ENCODE measurements at places on chromosomes 11 and 22. TPM values are rescaled to one million over a fixed set of nuclear protein-coding genes. Genes with fewer than 3 reads are reported as not detected.

DNA sequence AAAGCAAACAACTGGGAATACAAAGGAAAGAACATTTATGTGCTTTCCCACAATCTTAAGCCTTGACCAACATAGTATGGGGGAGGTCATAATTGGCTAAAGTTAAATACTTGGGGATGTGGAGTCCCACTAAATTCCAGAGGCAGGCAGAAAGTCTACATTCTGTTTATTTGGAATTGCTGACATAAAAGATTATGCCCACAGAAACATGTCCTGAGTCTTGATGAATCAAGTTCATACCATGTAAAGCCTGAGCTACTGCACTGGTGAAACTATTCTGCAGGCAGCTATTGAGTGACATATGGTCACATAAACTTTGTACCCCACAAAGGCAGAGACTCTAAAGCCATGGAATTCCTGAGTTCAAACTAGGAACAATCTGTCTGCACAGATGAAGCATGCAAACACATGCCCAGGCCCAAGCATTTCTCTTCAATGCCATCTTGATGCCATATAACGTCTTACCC lies 69.9 kb upstream of the CHRM4 start:
- no peak for DNase-seq

DNA sequence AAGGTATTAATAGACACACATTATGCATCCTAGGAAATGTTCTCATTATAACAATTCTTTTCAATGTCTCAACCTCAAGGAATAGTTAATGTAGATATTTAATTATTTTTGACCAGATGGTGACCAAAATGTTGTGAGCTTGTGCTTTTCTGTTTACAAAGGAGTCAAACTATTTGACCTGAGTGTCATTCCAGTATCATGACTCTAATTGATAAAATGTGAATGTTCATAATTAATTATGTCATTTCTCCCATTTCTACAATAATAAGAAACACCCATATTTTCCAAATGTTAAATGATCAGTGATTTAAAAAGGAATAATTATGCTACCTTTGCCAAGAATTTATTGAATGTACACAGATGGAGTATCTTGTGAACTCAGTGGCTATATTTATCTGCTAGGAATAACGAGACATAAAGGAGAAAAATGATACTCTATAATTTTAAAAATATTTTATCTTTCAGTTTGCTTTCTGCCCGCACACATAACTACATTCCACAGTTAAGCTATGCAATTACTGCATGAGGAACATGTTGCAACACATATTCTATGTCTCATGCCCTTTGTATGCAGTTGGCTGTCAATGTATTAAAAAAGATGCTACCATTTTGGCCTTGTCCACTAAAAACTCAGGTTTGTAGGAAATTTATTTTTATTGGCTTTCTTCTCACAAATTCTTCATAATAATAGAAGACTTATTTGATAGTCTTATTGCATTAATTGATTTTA lies 376.7 kb upstream of the CCDC179 start:
- no peak for DNase-seq

DNA sequence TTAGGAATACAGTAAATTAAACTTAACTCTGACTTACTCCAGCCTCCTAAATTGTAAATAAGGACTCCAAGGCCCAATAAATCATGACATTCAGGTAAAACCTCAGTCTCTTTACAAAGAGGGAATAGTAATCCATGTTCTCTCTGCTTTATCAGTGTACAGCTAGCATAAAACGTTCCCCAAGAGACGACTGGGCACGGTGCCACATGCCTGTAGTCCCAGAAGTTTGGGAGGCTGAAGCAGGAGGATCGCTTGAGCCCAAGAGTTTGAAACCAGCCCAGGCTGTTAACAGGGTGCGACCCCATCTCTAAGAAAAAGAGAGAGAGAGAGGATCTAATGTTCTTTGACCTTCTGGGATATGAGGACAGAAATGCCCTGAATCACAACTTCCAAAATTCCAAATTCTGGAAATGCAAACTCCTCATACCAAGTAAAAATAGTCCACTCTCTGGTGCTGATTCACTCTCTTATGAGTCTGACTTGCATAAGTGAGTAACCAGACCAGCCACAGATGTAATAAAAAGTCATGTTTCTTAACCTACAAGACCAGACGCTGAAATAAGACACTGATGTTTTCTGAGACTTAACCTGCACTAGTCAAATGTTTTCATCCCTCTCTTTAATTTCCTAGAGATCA lies 25.5 kb downstream of the NNMT start:
- peak; percentile 80 for DNase-seq

DNA sequence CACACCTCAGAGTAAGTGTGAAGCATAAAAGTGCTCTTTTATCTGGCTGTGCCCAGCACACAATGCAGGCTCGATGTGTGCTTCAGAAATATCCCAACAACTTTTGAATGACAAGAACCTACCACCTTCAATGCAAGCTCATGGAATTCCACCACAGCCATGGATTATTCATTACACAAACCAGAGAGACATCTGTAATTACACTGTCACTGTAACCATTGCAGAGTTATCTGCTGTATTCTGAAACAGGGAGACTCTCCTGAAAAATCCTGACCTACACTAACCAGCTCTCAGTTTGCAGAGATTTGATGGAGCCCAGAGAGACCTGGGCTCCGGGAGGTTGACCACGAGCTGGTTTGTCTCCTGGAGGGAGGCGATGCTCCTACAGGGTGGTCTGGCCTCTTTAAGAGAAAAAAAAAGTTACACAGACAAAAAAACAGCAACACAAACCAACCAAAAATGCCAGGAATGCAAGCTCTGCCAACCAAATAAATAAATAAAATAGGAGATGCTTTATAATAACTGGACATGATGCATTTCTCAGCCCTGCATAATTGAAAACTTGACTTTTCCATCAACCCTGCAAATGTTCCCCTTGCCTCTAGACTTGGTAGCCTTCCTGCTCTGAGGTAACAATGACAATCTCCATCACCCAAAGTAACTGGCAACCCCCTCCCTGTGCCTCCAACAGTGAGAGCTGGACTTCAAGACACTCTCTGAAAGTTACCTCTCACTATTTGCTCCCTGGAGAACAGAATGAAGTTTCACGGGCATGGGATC lies 69.7 kb downstream of the ETS1 start:
- no peak for DNase-seq

GRCh38 chr11:12832480-12833224 lies 158.4 kb downstream of the TEAD1 start:
- no peak for DNase-seq

GRCh38 chr22:45946805-45947600 lies 30.0 kb downstream of the WNT7B start:
- no peak for DNase-seq

GRCh38 chr22:37457093-37457893 lies 28.9 kb downstream of the MFNG start:
- DNase-seq = no peak

DNA sequence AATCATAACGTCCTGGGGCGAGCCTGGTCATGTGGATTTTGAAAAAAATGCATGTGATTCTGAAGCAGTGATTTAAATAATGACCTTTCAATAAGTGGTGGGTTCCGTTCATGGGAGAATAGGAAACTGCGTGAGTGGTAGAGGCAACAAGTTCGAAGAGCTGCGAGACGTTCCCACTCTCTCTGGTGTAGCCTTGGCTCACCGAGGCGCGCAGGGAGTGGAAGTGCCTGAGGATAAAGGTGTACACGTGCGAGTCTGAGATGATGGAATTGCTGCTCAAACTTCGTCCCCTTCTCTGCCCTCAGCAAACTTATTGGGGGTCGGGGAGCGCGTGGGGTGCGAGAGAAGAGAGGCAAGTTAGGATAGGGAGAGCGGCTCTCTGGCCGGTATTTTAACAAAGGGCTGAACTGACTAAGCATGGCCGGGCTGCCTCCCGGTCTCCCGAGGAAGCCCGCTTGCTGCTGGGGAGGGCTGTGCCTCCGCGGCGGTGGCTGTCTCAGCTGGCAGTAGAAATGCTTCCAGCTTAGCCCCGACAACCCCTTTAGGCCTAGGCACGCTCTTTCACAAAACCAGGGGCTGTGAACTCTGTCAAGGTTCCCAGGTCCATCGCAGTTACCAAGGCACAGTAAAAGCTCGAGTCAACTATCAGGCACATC lies 875 bp upstream of the STT3A start:
- no peak for DNase-seq

- no peak for DNase-seq
Measured at GRCh38 chr11:75560644-75561043, 1.4 kb upstream of the SERPINH1 start.

DNA sequence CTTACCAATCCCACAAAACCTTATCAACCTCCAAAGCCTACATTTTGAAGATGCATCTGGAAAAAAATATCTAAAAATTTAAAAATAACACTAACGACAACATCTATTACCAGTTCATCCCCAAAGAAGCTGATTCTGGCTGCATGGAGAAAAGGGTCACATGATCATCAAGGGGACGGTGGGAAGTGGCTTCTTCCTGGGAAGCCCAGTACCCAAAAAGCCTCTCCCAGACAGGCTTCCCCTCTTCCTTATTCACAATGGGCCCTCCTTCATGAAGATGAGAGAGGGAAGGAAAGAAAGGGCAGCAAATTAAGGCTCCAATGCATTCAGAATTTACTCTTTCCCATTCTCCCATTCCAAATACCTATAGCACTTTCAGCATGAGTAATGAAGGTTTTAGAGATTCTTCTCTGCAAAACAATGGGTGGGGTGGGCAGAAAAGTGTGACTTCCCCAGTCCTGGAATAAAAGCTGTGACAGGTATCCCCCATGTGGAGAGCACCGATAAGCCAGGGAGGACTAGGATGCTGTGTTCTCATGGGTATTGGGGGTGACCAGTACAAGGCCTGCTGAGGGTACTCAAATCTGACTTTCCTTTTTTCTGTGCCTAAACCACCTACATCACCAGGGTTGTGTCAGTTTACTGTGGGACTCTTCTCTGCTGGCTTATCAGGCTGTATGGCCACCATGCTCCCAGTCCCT lies 88.2 kb downstream of the SIK3 start:
- DNase-seq = no peak

DNA sequence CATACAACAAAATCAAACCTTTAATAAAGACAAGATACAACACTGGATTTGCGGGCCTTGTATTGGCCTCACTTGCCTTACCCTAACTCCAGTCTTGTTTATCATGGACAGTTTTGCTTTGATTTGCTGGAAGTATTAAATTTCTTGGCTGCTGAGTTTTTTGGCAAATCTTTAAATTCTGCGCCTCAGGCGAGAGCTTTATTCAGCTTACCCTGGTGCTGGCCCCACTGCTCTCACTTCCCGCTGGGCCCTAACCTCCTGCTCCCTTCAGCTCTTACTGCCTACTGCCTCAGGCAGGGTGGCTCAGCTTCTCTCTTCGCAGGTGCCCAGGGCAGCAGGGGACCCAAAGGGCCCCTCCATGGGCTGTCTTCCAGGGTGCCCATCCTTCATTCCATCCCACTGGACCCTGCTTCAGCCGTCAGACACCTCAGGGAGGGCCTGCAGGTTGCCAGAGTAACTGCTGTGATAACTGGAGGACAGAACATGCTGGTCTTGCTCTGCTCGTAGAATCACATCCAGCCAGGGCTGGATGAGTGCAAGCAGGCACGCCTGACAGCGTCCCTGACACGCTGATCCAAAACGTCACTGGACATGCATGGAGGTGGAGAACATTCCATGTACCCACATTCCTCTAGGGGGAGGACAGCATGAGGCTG lies 45.7 kb upstream of the TUB start:
- no peak for DNase-seq

DNA sequence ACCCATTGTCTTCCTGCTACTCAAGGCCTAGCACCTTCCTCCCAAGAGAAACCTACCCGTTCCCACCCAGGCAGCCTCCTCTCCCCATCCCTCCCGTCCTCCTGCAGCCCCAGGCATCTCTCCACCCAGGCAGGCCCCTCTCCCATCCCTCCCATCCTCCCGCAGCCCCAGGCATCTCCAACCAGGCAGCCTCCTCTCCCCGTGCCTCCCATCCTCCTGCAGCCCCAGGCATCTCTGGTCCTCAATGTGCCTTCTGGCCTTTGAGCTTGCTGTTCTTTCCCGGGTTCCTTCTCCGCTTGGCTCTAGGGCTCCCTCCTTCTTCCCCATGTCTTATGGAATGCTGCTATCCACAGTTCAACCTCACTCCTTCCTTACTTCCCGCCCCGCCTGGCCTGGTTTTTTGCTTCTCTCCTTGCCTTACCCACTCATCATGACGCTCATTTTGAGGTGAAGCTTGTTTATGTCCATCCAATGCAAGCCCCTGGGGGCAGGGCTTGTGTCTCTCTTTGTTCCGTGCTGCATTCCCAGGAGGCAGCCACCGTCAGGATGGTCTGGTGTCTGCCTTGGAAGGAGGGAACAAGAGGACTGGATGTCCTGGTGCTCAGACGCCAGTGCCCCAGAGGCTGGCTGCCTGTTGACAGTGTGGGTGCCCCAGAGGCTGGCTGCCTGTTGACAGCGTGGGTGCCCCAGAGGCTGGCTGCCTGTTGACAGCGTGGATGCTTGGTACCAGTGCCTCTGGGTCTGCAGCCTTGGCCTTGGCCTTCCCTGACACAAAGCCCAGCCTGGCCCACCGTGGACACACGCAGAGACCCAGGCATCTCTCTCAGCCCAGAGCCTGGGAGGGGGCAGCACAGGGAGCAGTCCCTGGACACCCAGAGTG lies 815.7 kb downstream of the BRD1 start:
- no peak for DNase-seq

DNA sequence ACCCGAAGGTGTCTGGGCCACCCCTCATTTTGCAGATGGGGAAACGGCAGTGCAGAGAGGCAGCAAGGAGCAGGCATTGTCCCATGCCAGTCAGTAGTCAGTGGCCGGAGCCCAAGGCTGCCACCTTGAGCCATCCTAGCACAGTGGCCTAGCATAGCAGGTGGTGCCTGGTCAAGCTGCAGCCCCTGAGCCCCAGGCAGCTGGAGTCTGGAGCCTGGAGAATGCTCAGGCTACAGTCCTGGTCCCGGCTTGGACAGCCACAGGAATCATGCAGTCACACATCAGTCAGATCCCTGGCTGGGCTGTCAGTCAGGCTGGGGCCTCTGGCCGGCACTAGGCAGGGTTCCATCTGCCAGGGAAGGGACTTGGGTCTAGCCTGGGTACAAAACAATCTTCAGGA lies 18.6 kb downstream of the KCNC1 start:
- no peak for DNase-seq

GRCh38 chr11:15705891-15706290 lies 591.2 kb downstream of the INSC start:
- no peak for DNase-seq

DNA sequence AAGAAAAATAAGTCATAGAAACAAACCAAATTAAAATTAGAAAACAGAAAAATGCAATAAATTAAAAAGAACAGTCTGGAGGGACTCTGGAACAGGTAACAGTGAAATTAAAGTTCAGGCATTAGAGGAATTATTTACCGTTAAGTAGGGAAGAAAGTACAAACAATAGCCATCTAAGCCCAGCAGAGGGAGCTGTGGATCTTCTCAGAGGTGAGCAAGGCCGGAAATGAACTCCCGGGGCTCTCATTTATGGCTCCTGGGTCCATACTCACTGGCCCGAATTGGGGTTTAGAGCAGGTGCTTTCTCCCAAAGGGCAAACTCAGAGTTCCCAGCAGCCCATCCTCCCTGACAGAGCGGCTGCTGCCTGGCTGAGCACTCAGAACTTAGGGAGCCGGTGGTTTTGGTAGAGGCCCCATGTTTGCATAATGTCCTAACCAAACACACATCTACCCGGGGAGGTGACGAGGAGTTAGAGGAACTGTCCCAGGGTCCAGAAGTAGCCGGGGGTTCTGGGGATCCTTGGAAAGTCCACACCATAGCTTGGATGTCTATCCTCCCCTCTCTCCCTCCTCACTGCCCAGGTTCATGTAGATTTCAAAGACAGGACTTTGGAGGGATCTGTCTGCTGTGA lies 87.8 kb upstream of the VPREB1 start:
- DNase-seq = peak; percentile 34

- peak; percentile 44 for DNase-seq
Measured at GRCh38 chr11:76721755-76722677, 51.5 kb upstream of the LRRC32 start.

Gene NPAS4
- not detected for total RNA-seq

Gene KRTAP5-10
- total RNA-seq = not detected

Gene HTR3B
- not detected for total RNA-seq

Gene MMP8
- not detected for total RNA-seq

Gene SMDT1
- 16.3 TPM for total RNA-seq

Gene RAB36
- 5.7 TPM for total RNA-seq
